ENCODE measurements at places on chromosomes 4 and X.

- no peak for DNase-seq
These were observed 258.9 kb upstream of the SFRP2 start for GRCh38 chr4:154047733-154048132.

GRCh38 chr4:151226004-151226932 lies 50.7 kb upstream of the PRSS48 start:
- no peak for DNase-seq

DNA sequence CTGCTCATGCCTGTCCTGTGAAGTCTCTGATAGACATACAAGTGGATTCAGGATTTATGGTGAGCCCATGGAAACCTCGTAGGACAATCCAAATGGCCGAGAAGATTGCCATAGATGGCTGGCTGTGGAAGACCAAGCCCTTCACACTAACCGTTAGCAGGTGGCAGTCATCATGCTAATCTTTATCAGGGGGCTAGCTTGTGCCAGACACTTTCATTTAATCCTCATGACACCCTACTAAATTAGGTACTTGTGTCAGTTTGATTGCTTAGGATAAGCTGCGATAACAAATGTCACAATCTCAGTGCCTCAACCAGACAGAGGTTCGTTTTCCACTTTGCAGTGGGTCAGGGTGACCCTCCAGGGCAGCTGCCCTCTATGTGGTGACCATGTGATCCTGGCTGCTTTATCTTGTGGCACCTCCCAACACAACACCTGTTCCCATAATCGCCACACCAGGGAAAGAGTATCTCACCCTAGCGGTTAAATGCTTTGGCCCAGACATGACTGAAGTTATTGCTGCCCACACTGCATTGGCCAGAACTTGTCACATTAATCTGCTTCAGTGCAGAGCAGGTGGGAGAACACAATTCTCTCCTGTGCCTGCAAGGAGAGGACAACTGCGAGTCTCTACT lies 60.8 kb downstream of the REPS2 start:
- no peak for DNase-seq

- DNase-seq, result no peak
These were observed 47.7 kb upstream of the SYTL5 start for GRCh38 chrX:37958525-37959211.

DNA sequence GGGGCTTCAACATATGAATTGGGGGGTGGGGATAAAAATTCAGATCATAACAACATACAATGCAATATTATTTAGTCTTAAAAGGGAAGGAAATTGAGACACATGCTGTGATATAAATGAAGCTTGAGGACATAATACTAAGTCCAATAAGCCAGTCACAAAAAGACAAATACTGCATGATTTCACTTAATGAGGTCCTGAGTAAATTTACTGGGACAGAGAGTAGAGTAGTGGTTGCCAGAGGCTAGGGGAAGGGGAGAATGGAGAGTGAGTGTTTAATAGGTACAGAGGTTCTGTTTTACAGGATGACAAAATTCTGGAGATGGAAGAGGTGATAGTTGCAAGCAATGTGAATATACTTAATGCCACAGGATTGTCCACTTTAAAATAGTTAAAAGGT lies 89.2 kb upstream of the RAPGEF2 start:
- DNase-seq, result no peak

DNA sequence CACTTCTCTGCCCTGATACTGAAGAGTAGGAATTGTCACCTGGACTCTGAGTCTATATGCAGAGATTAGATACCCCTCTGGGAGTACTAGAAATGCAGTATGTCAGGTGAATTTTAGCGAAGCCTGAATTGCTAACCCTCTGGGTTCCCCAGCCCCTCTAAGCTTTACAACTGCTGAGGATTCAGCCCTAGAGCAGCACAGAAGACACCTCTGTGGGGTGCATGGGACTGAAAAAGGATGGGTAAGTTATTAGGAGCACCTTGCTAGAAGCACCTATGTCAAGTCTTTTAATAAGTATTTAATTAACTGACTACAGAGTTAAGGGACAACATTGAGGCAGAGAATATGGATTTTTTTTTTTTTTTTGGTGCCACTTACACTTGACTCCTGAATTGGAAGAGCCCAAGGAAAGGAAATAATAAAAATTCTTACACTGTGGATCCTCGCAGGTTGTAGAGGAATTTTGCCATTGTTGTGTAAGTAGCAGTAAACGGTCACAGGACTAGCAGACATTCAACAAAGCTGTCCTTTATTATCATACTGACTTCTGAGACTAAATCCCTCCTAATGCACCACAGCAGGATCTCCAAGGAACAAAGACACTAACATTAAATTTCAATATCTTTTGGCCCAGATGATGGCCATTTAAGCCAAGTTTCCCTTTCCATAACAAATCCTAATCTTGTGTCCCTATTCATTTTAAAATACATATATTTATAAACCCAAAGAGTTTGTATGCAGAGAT lies 253.2 kb downstream of the ANKRD50 start:
- DNase-seq, result no peak

GRCh38 chr4:8709729-8710360 lies 117.3 kb downstream of the CPZ start:
- DNase-seq, result no peak

GRCh38 chrX:24190500-24191156 lies 41.1 kb downstream of the ZFX start:
- no peak for DNase-seq

DNA sequence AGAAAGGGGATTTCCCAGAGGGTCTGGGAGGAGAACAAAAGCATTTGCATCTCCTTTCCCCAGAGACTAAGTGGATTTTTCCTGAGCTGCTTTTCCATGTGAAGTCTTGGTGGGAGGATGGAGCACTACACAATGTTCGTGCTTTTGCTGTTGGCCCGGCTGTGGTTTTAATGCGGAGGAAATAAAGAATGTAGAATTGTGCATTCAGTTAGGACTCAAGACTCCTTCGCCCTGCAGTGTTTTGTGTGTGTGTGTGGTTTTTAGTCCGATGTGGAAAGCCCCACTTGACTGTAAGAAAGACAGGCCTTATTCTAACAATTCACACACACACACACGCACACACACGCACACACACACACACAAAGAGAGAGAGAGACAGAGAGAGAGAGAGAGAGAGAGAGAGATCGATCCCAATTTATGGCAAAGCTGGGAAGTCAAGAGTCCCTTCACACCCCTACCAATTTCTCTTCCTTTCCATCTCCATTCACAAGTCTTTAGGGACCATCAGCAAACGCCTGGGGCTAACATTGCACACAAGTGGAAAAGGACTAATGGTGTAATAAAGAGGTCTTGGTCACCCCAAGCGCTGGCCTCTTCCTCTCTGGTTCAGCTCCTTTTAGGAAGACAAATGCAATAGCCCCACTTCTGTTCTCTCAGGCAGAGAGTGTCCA lies 44.2 kb downstream of the CLDN34 start:
- no peak for DNase-seq

DNA sequence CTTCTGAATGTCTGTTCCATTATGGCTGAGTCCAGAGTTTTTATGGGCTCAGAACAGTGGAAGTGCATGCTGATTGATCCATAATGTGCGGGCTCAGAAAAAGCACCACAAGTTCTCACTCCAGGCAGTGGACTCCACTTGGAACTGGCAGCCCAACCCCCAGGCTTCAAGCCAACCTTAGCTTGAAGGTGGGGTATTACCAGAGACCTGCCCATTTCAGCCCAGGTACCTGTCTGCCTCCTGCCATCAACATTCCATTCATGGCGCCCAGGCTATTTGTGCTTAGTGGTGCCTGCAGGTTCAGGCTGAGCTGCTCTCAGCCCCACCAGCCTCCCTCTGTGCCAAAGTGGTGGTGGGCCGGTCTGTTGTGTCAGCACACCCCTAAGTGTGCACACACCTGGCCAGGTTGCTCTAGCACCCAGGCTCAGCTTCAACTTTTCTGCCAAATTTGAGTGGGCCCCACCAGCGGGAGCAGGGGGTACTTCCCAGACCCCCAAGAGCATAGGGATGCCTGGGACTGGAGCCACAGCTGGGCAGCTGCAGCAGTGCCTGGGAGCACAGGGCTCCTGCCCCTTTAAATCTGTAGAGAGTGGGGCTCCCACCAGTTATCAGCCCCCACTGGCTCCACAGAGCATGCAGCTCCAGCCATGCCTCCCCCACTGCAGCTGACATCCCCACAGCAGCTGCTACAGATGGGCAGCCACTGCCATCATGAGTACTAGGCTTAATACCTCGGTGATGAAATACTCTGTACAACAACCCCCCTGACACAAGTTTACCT lies 1025.3 kb downstream of the PCDH19 start:
- DNase-seq, result no peak

DNA sequence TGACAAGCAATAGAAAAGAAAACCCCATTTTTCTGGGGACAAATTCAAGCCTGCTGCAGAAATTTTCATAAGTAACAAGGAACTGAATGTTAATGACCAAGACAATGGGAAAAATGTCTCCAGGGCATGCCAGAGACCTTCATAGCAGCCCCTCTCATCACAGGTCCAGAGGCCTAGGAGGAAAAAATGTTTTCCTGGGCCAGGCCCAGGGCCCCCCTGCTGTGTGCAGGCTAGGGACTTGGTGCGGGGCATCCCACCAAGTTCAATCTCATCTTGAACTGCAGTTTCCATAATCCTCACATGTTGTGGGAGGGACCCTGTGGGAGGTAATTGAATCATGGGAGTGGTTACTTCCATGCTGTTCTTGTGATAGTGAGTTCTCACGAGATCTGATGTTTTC lies 211.5 kb upstream of the GRIA3 start:
- DNase-seq, result no peak

DNA sequence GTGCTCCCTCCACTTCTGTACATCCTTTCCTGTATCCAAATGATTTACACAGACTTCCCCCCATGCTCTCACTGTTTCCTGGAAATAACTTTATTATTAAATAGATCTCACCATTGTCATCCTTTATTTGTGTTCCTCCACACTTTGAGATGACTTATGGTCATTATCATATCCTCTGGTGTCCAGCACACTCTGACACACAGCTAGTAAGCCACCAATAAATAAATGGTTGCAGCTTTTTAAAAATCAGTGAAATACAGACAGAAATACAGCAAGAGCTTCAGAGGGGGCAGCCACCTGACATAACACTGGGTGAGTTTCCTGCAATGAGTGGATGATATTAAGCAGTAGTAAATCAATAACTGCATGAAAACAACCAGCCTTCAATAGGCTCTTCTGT lies 2036.4 kb upstream of the AGA start:
- DNase-seq, result no peak

DNA sequence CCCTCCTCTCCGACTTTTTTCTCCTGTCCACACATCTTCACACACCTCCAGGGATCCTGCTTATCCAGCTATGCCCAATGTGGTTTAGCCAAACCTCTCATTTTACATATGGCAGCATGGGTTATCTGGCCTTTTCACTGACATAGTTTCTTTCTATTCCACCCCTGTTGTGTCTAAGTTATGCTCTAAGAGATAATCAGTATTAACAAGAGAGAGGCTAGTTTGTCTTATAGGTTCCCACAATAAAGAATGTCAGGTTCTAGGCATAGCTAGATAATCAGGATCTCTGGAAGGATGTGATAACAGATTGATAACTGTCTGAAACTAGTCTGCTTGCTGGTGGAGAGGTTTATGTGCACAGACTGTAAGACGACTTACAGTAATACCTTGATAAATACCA lies 7.7 kb upstream of the GALNT7 start:
- DNase-seq, result no peak

DNA sequence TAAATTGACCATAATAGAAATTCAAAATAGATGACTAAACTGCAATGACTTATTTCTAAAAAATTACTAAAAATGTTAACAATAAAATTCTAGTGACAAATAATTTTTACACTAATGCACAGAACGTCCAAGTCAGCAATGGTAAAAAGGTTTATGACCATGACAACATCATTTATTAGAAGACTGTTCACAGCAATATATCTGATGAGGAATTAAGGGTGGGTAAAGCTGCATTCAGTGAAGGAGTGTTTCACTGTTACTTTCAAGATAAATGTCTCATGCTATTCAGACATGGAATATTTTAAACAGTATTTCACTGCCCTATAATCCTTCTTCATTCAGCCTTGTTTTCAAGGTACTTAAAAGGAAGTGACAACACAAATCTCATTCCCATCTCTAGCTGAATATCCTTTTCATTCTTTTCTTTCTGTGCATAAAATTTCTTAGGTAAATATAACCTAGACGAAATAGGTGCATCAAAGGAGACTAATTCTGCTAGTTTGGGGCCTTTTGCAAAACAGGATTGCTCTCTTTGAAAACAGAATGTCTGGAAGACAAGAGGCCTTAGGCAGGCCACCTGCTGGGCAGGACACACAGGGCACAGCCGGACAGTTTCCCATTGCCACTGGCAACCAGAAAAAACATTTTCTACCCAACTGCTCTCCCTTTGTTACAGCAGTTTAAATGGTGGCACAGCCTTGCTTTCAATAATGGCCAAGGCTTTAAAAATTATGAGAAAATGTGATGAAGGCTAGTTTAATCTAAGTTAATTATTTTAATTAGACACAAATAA lies 600.3 kb downstream of the SPRY1 start:
- no peak for DNase-seq

DNA sequence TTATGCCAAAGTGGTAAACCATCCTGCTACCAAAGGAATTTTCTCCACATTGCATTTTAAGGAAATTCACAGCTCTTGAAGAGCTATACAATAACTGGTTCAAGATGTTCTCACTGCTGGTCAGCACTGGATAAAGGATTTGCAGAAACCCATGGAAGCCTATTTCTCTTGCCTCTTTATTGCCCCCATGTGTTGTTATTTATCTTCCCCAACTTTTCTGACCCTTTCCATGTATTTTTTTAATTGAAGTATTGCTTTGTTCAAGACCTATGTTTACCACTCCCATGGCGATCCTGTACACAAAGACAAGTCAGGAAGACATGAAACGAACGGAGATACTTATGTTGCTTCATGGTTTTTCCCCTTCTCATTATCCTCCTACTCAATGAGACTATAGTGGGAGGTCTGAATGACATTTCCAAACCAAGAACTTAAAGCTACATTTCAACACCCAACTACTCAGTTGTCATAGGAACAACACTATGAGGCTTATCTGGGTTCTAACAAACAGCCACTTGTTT lies 566.4 kb upstream of the DIPK2B start:
- DNase-seq, result no peak

GRCh38 chr4:1862055-1862911 lies 6.3 kb upstream of the LETM1 start:
- no peak for DNase-seq

GRCh38 chr4:181431006-181431405 lies 812.2 kb upstream of the TENM3 start:
- no peak for DNase-seq

GRCh38 chr4:10496200-10496599 lies 39.0 kb upstream of the ZNF518B start:
- DNase-seq, result no peak

- DNase-seq, result no peak
These were observed 101.1 kb downstream of the TSPAN5 start for GRCh38 chr4:98557194-98557892.

- DNase-seq, result no peak
These were observed 336.9 kb upstream of the NR3C2 start for GRCh38 chr4:148778980-148779675.

DNA sequence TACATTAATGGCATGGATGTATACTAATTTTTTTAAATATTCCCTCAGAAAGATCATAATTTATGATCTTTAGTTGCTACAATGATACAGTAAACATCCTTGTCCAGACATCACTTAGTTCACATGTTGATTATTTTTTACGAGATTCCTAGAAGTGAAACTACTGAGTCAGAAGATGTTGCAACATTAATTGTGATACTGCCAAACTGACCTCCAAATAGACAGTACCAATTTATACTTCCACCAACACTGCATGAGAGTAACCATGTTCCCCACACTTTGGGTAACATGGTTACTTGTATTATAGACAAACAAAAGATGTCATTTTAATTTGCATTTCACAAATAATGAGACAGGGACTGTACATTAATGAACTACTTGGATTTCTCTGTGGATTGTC lies 19.6 kb downstream of the RCHY1 start:
- DNase-seq, result no peak

Data from activated effector memory CD4-positive, alpha-beta T cell treated with Interleukin-2 at 50 U/mL for 16 hours (primary cell).